ENCODE measurements at places on chromosomes 11 and 22. TPM values are rescaled to one million over a fixed set of nuclear protein-coding genes. Genes with fewer than 3 reads are reported as not detected.

- no peaks in the 10 kb centered on the region for H3K36me3 ChIP-seq
- H3K27me3 ChIP-seq: peaks cover 44% of the 10 kb centered on the region
- H3K4me3 ChIP-seq: no peak overlapping the region
These were observed 3.2 kb downstream of the TIMP3 start for GRCh38 chr22:32804531-32805360.

GRCh38 chr11:114713756-114714155 is 35.4 kb downstream of the NXPE2 start:
- no peaks in the 10 kb centered on the region for H3K4me1 ChIP-seq
- no peak for DNase-seq
- peaks cover 2% of the 10 kb centered on the region for H3K27me3 ChIP-seq
- H3K4me3 ChIP-seq: no peak overlapping the region
- H3K27ac ChIP-seq: no peak overlapping the region
- H3K36me3 ChIP-seq: no peaks in the 10 kb centered on the region

Gene SAA1
- total RNA-seq: not detected

Gene USH1C
- total RNA-seq: not detected

Gene SLCO2B1
- not detected for total RNA-seq

- H3K27me3 ChIP-seq: peaks cover 14% of the 10 kb centered on the region
- H3K4me3 ChIP-seq: no peak overlapping the region
- no peak for DNase-seq
- H3K27ac ChIP-seq: peak overlapping the region; percentile 71
These were observed 95.5 kb downstream of the PDHX start for GRCh38 chr11:35011944-35012343.

Gene SMC1B
- total RNA-seq: 0.64 TPM

DNA sequence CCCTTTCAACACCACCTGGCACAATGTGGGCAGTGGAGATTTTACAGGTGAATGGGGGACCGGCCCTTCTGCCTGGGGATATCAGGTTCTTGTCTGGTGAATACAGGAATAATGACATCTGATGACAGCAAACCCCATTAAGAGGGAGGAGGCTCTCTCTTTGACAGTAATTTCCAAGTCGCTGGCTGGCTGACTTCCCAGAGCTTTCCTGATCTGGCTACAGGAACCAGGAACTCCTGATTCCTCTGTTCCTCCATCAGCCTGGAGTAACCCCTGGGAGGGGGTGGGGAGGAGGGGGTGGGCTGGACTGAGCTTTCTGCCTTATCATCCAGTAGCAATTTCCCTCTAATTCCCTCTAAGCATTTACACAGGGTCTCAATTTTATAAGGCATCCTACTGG is 3.7 kb upstream of the MIEF1 start:
- H3K36me3 ChIP-seq: no peaks in the 10 kb centered on the region
- DNase-seq: no peak
- peaks cover 33% of the 10 kb centered on the region for H3K4me1 ChIP-seq
- H3K27me3 ChIP-seq: peaks cover 5% of the 10 kb centered on the region
- no peak overlapping the region for H3K4me3 ChIP-seq

Gene MRPL11
- total RNA-seq: 76.4 TPM

DNA sequence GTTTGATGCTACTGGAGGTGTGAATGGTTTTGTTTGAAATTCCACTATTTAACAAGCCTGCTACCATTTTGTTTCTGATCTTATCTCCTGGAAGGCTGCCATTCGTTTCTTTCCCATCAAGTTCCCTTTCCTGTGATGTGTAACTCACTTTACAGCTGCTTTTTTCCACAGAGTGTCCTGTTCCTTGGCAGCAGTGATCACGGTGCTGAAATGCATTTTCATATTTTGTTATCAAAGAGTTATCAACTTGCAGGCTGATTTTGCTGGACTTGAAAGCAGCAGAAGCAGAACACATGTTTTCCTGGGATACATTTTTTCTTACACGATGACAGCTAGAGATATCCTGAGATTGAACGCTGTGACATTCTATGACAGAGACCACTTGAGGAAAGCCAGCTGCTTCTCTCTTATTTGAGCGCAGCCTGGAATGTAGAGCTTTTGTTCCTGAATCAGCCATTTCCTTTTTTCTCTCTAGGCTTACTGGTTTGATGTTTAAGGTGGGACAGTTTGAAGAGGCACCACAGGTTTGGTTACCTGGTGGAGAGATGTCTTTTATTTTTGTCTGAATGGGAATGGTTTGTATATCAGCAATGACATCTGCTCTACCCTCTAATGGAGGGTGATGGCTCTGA is 34.7 kb downstream of the PRR14L start:
- no peaks in the 10 kb centered on the region for H3K4me1 ChIP-seq
- H3K4me3 ChIP-seq: no peak overlapping the region
- H3K27me3 ChIP-seq: no peaks in the 10 kb centered on the region
- no peak for DNase-seq

Gene SLC1A2
- not detected for total RNA-seq

- H3K36me3 ChIP-seq: peaks cover 37% of the 10 kb centered on the region
- peaks cover 19% of the 10 kb centered on the region for H3K4me1 ChIP-seq
- H3K27me3 ChIP-seq: no peaks in the 10 kb centered on the region
- no peak overlapping the region for H3K4me3 ChIP-seq
- DNase-seq: no peak
- H3K27ac ChIP-seq: no peak overlapping the region
These were observed 4.6 kb downstream of the IGHMBP2 start for GRCh38 chr11:68908273-68908672.

Gene PATE4
- not detected for total RNA-seq

Gene CD3E
- 680 TPM for total RNA-seq

Gene SLN
- total RNA-seq: not detected

GRCh38 chr11:12832480-12833224 is 158.4 kb downstream of the TEAD1 start:
- H3K27ac ChIP-seq: no peak overlapping the region
- H3K4me3 ChIP-seq: no peak overlapping the region
- no peaks in the 10 kb centered on the region for H3K36me3 ChIP-seq

GRCh38 chr11:13769188-13769587 is 100.7 kb downstream of the FAR1 start:
- no peak for DNase-seq
- H3K27ac ChIP-seq: no peak overlapping the region
- H3K27me3 ChIP-seq: peaks cover 7% of the 10 kb centered on the region
- no peak overlapping the region for H3K4me3 ChIP-seq

DNA sequence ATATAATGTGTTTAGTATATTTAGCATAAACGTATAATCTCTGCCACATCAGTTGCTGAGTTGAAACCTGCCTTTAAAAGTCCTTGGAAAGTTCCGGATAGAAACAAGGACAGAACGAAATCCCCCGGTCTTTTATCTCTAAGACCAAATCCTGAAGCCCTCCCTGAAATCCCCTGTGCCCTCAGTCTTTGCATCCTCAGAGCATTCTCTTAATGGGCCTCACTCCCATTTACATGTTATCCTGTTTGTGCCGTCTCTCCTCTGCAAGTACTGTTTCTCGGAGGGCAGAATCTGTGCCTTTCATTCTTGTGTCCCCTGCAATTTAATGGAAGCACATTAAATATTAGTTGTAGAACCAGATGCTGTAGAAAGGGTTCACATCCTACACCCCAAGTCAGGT is 56.0 kb downstream of the ZNRF3 start:
- no peaks in the 10 kb centered on the region for H3K36me3 ChIP-seq
- H3K27ac ChIP-seq: no peak overlapping the region
- H3K4me1 ChIP-seq: no peaks in the 10 kb centered on the region
- H3K4me3 ChIP-seq: no peak overlapping the region
- H3K27me3 ChIP-seq: peaks cover 76% of the 10 kb centered on the region
- DNase-seq: no peak

Gene NTM
- not detected for total RNA-seq

Gene HBG2
- total RNA-seq: not detected

GRCh38 chr11:27524155-27524554 is 17.6 kb upstream of the LIN7C start:
- H3K27ac ChIP-seq: no peak overlapping the region
- H3K4me3 ChIP-seq: no peak overlapping the region
- H3K4me1 ChIP-seq: no peaks in the 10 kb centered on the region
- no peaks in the 10 kb centered on the region for H3K27me3 ChIP-seq
- H3K36me3 ChIP-seq: no peaks in the 10 kb centered on the region

GRCh38 chr22:30289980-30290313 is 642 bp upstream of the CASTOR1 start:
- H3K27me3 ChIP-seq: no peaks in the 10 kb centered on the region
- peaks cover 26% of the 10 kb centered on the region for H3K36me3 ChIP-seq
- peaks cover 57% of the 10 kb centered on the region for H3K4me1 ChIP-seq

DNA sequence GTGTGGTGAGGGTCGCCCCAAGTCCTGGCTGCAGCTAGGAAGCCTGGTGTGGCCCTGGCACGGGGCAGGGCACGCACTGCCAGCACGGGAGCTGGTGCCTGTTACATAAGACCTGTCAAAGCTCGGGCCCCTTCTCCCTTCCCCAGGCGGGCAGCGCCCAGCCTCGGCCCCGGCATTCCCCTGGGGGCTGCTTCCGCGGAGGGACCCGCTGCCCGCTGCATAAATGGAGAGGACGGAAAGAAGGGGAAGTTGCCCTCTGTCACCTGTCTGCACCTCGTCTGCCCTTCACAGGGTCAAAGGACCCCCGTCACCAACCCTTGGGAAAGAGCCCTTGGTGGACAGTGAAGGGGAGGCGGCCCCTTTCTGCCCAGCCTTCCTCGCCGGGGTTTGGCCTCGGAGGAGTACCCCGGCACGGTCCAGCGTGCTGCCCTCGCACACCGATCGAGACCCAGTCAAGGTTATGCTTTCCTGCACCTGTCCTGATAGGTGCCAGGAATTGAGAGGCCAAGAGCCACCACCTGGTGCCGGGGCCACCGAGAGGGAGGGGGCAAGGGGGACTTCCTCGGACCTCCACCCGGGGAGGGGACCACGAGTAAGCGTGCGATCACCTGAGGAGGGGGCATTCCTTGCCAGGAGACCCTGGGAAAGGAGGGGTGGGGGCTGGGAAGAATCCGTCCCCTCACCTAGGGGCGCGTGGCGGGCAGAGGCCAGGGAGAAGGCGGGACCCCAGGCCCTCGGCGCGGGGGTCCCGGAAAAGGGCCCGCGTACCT is 16.8 kb upstream of the MFRP start:
- H3K4me3 ChIP-seq: no peak overlapping the region
- no peak for DNase-seq
- peaks cover 13% of the 10 kb centered on the region for H3K4me1 ChIP-seq
- H3K27ac ChIP-seq: no peak overlapping the region
- peaks cover 2% of the 10 kb centered on the region for H3K36me3 ChIP-seq

- no peaks in the 10 kb centered on the region for H3K27me3 ChIP-seq
- no peak for DNase-seq
- no peak overlapping the region for H3K4me3 ChIP-seq
- H3K27ac ChIP-seq: no peak overlapping the region
- H3K4me1 ChIP-seq: peaks cover 11% of the 10 kb centered on the region
These were observed 5.4 kb upstream of the RPS19BP1 start for GRCh38 chr22:39537975-39538374.

Gene TLCD5
- total RNA-seq: 0.42 TPM

GRCh38 chr11:84865791-84866535 is 761.2 kb downstream of the DLG2 start:
- no peaks in the 10 kb centered on the region for H3K4me1 ChIP-seq
- H3K36me3 ChIP-seq: no peaks in the 10 kb centered on the region
- no peak overlapping the region for H3K27ac ChIP-seq
- no peaks in the 10 kb centered on the region for H3K27me3 ChIP-seq
- DNase-seq: no peak

Gene FOLR1
- not detected for total RNA-seq

- H3K27ac ChIP-seq: no peak overlapping the region
- no peak for DNase-seq
- H3K27me3 ChIP-seq: no peaks in the 10 kb centered on the region
- H3K4me1 ChIP-seq: peaks cover 21% of the 10 kb centered on the region
- H3K4me3 ChIP-seq: no peak overlapping the region
These were observed 30.3 kb downstream of the BCR start for GRCh38 chr22:23210428-23211170.

Gene ANKK1
- not detected for total RNA-seq

Gene PGR
- not detected for total RNA-seq

GRCh38 chr11:19777377-19778102 is 64.9 kb downstream of the NAV2 start:
- peaks cover 2% of the 10 kb centered on the region for H3K4me1 ChIP-seq
- no peak for DNase-seq
- H3K36me3 ChIP-seq: no peaks in the 10 kb centered on the region

Gene SLC17A6
- not detected for total RNA-seq

Gene APOC3
- not detected for total RNA-seq

DNA sequence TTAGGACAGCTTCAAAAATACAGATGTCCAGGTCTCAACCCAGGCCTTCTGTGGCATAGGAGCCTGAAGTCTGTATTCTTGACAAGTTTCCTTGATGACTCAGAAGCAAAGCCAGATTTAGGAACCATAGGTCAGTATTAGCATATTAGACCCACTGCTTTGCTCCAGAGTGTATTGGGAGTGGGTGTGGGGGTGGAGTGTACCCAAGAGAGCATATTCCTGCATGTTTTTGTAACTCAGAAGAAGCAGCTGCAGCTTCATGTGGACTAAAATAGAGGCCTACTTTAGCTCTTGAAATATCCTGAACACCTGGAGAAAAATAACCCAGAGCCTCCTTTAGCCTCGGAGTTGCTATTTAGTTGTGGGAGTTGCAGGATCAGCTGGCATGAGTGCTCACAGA is 106.7 kb downstream of the CCDC81 start:
- no peak for DNase-seq
- no peaks in the 10 kb centered on the region for H3K27me3 ChIP-seq
- no peaks in the 10 kb centered on the region for H3K36me3 ChIP-seq
- no peak overlapping the region for H3K27ac ChIP-seq
- H3K4me1 ChIP-seq: no peaks in the 10 kb centered on the region

Gene OR5A1
- not detected for total RNA-seq

- no peak overlapping the region for H3K27ac ChIP-seq
- no peaks in the 10 kb centered on the region for H3K27me3 ChIP-seq
- no peak for DNase-seq
- H3K36me3 ChIP-seq: no peaks in the 10 kb centered on the region
These were observed 355.6 kb upstream of the DDI1 start for GRCh38 chr11:103680826-103681225.

- peaks cover 21% of the 10 kb centered on the region for H3K27me3 ChIP-seq
- no peaks in the 10 kb centered on the region for H3K4me1 ChIP-seq
- DNase-seq: no peak
- no peak overlapping the region for H3K27ac ChIP-seq
These were observed 83.7 kb upstream of the DBX1 start for GRCh38 chr11:20243974-20244373.

DNA sequence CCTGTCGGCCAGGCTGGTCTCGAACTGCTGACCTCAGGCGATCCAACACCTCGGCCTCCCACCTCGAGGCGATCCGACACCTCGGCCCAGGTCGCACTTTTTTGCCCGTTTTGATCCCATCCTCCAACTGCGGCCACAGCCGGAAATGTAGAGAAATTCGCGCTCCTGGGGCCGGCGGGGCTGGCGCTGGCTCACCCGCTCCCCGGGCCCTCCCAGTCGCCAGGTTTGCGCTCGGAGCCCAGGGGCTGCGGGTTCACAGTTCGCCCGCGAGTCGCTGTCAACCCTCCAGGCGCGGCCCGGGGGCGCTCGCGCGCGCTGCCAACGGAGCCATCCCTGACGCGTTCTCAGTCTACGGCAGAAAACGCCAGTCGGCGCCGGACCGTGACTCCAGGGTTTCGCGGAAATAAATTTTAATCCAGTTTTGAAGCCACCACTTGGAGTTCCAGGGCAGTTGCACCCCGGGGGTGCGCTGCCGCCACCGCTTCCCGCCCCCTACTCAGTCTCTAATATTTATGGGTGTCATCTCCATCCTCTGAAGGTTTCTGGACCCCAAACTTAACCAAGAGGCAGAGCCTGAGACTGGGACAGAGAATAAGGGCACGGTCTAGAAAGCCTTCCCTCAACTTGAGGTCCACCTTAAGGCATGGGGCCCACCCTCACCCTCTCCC is 1.5 kb upstream of the KLHDC7B start:
- DNase-seq: peak; percentile 86
- no peaks in the 10 kb centered on the region for H3K27me3 ChIP-seq
- H3K36me3 ChIP-seq: peaks cover 13% of the 10 kb centered on the region
- H3K4me1 ChIP-seq: peaks cover 58% of the 10 kb centered on the region

Gene KCNK4
- not detected for total RNA-seq

Gene NPAS4
- 0.52 TPM for total RNA-seq
